ENCODE measurements at places on chromosomes 6 and 20.

DNA sequence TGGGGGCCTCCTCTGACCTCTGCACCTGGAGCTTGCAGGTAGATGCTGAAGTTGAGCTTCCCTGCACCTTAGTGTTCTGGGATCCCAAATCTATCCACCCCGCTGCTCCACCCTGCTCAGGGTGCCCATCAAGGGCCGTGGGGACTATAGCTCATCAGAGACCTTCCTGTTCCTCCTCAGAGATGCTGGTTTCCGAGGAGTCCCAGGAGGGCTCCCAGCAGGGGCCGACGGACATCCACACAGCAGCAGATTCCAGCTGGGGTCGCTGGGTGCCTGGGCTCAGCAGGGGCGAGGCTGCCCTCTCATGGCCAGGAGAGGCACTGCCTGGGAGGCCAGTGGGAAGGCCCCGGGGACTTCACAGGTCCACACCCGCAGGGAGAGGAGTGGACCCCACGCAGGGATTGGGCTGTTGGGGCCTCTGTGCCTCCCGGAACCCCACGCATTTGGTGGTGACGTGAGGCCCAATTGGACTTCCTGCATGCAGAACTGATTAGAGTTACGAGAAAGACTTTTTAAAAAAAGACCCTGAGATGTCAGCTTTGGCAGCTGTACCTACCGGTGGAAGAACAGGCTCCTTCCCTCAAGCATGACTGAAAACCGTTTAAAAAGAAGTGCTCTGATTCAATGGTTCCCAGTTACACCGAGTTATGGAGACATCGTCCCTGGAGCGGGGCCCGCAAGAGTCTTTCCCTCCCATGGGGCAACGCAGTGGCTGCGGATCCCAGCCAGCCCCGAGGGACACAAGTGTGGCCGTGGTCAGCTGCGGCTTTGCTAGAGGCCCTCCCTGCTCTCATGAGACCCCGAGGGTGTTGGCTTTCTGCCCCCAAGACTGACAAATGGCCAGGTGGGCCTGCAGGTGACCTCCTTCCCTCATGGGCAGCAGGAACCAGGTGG lies 25.3 kb upstream of the SLCO4A1 start:
- DNase-seq, result peak; percentile 40

- DNase-seq, result no peak
These were observed 177.4 kb downstream of the TFAP2A start for GRCh38 chr6:10237298-10238038.

GRCh38 chr6:20409427-20409971 lies 7.8 kb downstream of the E2F3 start:
- no peak for DNase-seq

GRCh38 chr20:1872459-1873097 lies 22.6 kb upstream of the SIRPA start:
- no peak for DNase-seq

- DNase-seq, result no peak
These were observed 41.4 kb upstream of the MYL9 start for GRCh38 chr20:36499723-36500501.

- DNase-seq, result no peak
These were observed 224.9 kb downstream of the CDH4 start for GRCh38 chr20:61476956-61477355.

DNA sequence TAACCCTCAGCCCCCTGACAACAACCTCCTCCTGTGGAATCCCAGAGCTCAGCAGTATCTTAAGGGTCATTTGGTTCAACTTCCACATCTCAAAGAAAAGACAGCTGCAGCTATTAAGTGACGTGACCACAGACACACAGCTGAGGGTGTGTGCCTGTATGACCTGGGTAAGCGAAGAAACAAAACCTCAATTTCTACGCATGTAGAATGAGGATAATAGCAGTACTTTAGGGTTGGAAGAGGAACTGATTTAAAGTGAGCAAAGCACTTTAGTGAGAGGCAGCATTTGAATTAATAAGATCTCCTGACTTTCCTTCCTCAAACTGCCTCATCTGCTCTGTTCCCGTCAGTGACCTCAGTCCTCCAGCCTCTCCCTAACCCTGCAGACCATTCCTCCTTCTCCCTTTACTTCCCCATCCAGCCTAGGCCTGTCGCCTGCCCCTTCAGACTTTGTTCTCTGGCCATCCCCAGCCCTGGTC lies 6.8 kb upstream of the ARMC2 start:
- no peak for DNase-seq

DNA sequence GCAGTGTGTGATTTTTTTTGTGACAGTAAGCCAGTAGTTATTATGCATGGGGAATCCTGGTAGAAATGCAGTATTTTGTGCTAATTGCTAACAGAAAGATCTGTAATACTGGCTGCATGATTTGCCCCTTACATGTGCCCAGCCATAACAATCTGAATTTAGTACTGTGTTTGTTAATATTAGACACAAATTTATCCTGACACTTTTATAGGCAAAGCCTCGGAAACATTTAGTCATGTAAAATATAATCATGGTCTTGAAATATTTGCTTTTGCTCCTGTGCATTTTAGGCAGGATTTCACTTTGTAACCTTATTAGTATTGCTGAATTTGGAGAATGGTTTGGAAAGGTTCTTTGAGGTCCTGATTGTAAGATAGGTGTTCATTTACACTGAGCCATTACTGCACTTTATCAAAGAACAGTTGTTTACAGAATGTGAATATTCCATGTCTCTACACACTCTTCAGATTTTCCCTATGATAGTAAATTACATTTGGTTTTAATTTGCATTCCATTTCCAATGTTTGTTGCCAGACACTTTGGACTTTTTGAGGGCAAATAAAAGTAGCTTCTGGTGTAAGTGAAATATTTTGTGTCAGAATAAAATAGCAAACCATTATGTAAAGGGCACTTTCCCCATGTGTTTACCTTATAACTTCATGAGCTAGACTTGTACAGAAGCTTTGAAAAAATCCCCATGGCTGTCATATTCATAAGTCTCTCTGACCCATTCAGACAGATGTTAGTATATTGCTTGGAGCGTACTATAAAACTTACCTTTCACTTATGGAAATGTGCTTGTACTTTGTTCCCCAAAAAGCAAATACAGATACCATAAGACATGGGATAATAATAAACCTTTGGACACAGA lies 349.9 kb downstream of the ARHGAP18 start:
- no peak for DNase-seq

DNA sequence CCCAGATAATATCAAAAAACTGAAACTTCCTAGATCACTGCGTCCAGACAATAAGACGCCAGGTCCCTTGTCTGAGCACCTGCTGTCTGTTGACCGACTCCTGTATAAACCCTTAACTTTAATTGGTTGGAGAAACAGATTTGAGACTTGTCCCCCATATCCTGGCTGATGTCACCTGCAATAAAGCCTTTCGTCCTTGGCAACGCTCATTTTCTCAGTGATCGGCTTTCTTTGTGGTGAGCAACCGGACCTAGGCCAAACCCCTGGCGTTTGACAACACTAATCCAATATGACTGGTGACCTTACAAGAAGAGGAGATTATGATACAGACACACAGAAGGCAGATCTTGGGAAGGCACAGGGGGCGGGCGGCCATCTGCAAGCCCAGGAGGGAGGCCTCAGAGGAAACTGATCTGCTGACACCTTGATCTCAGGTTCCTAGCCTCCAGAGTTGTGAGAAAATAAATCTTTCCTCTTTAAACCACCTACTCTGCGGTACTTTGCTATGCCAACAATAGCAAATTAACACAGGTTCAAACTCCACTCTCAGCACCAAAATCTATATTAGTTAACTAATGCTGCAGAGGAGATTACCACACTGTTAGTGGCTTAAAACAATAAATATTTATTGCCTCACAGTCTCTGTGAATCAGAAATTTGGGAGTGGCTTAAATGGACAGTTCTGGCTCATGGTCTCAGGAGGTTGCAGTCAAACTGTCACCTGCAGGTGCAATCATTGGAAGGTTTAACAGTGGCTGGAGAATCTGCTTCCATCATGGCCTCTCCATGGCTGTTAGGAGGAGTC lies 178.7 kb downstream of the OTOR start:
- DNase-seq, result no peak

- no peak for DNase-seq
These were observed 103.6 kb downstream of the KIF13A start for GRCh38 chr6:17883665-17884497.

DNA sequence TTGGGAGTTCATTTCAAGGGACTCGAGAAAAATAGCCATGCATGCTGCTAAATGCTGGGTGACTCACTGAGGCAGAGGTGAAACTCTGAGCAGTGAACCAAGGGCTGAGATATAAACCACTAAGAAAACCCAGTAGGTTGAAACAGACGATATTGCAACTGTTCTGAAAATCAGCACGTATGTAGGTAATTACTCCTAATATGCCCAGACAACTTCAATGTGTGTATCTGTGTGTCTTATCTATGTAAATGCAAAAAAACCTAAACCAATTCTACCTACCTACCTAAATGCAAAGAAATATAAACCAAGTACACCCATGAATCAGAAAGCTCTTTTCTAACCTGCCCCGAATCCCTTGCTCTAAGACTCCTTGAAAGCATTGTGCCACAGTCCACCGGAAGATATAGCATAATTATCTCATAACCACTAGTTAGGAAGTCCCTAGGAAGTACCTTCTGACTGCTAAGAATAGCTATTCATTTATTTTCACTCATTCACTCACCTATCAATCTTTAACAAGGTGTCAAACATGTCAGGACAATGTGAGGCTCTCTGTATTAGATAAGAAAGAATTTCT lies 458.7 kb upstream of the RUNX2 start:
- no peak for DNase-seq

DNA sequence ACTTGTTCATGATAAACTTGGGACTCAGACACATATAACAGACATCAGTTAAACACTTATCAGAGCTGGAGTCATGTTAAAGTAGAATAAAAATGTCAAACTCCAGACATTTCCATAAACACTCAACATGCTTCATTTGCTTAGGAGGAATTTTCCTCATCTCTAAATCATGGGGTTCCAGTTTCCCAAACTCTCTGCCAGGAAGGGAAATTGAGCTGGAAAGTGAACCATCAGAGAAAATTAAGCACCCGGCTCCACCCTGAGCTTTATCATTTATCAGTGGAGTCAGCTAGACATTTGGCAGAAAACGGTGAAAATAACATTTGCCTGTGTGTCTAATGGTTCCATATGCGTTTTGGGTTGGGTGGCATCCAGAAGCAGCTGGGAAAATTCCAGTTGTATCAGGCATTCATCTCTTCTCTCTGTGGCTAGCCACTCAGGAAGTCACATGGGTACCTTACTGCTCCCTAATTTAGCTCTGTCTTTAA lies 25.3 kb upstream of the ZNFX1 start:
- no peak for DNase-seq

- no peak for DNase-seq
These were observed 226.8 kb downstream of the C6orf118 start for GRCh38 chr6:165082636-165083035.

DNA sequence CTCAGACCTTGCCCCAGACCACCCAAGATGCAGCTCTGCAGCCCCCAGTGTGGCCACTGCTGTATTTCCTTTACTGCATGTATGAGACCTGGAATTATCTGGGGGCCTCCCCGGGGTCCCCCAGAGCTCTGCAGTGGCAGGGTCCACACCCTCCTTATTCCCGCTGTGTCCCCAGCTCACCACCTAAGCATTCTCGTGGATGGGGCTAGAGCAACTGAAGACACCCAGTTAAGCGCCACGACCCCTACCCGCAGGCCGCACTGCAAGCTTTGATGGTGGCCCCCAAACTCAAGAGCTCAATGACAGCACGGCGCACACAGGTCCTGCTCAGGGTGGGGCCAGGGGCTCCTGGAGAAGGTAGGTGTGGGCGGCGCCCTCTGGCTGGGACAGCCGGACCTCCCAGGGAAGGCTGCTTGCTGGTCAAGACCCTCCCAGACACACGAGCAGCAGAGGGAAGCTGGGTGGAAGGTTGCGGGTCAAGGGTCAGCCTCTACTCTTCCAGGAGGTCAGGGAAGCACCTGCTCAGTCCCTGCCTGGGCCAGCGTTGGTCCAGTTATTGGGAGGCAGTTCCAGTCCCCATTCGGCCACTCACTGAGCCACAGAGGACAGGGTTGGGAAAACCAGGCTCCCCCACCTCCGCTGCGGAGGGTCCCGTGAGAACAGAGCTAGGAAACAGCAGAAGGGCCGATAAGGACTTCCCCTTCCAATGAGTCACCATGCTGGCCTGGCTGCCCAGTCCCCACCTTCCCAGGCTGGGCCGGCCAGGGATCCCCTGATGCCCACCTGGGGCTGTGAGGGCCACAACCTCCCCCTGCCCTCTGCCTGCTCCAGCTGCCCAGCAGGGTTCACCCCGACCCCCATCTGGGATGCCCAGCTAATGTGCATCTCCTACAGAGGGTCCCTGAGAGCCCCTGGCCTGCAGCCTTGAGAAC lies 2.9 kb downstream of the LAMA5 start:
- DNase-seq, result no peak

- no peak for DNase-seq
These were observed 120.4 kb downstream of the MRPL14 start for GRCh38 chr6:44006872-44007303.

DNA sequence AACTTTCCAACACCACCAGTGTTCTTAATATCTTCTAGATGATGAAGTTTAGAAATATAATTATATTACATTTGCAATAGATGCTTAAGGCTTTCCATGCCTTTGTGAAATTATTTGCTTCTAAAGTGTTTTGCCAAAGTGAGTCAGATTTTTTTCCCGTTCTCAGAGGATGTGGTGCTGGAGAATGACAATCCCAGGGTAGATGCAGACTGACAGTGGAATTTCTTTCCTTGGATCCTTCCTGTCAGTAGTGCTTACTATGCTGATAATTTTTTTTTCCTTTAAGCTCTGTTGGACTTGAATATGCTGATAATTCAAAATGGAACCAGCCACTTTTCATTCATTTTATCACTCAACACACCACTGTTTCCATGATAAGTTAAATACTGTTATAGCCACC lies 59.9 kb upstream of the SOX4 start:
- no peak for DNase-seq

DNA sequence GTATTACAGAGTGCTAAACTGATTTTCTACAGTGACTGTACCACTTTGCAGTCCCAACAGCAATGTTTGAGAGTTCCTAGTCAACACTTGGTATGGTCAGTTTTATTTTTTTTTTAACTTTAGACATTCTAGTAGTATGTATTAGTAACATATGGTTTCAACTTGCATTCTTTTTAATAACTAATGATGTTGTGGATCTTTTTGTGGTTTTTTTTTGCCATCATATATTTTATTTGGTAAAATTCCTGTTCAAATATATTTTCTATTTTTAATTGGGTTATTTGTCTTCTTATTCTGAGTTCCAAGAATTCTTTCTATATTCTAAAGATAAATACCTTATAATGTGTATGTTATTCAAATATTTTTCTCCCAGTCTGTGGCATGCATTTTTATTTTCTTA lies 189.4 kb upstream of the ECI2 start:
- no peak for DNase-seq

GRCh38 chr6:1678201-1678600 lies 68.5 kb downstream of the FOXC1 start:
- DNase-seq, result no peak

- no peak for DNase-seq
These were observed 9.7 kb downstream of the RPS6KA2 start for GRCh38 chr6:166617359-166617758.

DNA sequence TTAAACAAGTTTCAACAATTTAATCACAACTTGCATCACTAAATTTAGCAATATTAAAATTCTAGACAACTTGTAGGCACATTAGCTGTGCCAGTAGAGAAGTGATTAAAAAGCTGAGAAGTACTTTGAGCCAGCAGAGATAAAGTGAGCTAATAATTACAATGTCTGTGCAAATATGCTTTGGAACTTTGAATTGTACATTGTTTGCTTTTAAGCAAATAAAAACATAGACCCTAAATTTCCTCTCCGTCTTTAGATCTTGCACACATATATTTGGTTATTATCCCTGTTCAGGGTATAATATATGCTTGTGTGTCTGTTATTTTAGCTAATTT lies 44.2 kb upstream of the DEFB112 start:
- no peak for DNase-seq

GRCh38 chr6:111791415-111791814 lies 81.8 kb downstream of the FYN start:
- DNase-seq, result no peak

GRCh38 chr20:11451793-11452291 lies 465.9 kb upstream of the BTBD3 start:
- no peak for DNase-seq

Data from stimulated activated CD8-positive, alpha-beta memory T cell treated with anti-CD3 and anti-CD28 coated beads, Interleukin-15, amount 100 ng/mL, for 24 hours (primary cell).